ENCODE measurements at places on chromosomes 12 and 14. TPM values are rescaled to one million over a fixed set of nuclear protein-coding genes. Genes with fewer than 3 reads are reported as not detected.

The PRKD1 gene
- 30.3 TPM for total RNA-seq

The PLA2G1B gene
- not detected for total RNA-seq

The TMPRSS12 gene
- total RNA-seq = not detected

The RNASE11 gene
- total RNA-seq = not detected

The PLEKHD1 gene
- under 0.01 TPM for total RNA-seq

The KRT6C gene
- not detected for total RNA-seq

The PZP gene
- 1.0 TPM for total RNA-seq

The HOTAIR gene
- total RNA-seq = 2.1 TPM

The FAM90A1 gene
- total RNA-seq = 0.52 TPM

The PTPRQ gene
- 3.7 TPM for total RNA-seq

The CLEC1A gene
- 1.0 TPM for total RNA-seq

The ESR2 gene
- 1.0 TPM for total RNA-seq

The PAWR gene
- 8.4 TPM for total RNA-seq

All from skeletal muscle tissue (tissue), 5 donors.